ENCODE measurements at places on chromosomes 4 and X.
A peak's percentile ranks its signal among the peaks of the same experiment; 100 is the strongest.

- no peak for DNase-seq
Observed at GRCh38 chr4:8645753-8646124, 53.2 kb downstream of the CPZ start.

GRCh38 chr4:77043507-77044136 lies 32.2 kb downstream of the CCNI start:
- DNase-seq = no peak

DNA sequence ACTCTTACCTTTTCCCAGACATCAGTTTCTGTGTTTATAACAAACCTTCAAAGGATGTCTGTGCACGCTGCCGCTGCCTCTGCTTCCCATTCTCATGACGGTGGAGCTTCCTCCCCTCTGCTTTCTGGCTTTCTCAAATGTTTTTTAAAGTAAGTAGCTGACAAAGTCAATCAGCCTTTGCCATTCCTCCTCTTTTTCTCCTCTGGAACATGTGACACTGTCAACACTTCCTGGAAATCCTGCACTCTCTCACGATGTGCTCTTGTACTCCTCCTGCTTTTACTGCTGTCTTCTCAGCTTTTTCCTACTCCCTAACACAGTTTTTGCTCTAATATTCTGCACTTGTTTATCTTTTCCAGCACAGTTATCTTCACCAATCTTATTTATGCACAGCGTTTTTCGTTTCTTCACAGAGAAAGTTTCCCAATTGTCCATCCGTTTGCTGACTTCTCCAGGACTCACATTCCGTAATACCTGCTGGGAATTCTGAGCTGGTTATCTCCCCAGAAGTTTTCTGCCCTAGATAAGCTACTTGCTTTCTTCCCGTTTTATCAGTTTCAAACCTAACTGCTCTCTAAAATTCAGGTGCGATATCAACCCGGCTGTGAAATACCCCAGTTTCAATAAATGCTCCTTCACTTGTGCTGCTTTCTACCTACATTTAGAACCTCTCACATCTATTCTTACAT lies 465.6 kb upstream of the AGA start:
- DNase-seq = no peak

DNA sequence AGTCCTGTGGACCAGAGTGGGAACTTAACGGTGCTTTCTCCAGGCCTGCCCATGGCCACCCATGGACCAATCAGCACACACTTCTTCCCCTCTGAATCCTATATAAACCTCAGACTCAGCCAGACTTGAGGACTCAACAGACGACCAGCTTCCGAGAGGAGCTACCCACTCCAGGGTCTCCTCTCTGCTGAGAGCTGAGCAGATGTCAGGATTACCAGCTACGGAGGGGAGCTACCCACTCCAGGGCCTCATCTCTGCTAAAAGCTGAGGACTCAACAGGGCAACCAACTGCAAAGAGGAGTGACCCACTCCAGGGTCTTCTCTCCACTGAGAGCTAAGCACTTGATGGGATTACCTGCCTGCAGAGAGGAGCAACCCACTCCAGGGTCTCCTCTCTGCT lies 80.0 kb upstream of the DDX60 start:
- no peak for DNase-seq

DNA sequence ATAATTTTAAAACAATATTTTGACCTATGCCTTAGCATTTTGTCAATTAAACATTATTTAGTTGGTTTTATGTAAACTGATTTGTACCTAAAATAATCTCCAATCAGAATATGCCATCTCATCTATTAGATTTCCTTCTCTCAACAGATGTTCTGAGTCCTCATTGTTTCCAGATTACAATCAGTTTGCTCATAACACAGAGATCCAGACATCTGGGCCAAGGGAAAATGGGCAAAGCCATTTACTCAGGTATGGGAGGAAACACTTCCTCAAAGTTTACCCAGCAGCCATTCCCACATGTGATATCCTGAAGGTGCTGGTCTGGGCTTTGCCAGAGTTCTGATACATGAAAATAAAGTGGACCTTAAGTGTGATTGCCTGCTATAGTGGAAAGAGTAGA lies 217.9 kb upstream of the GPC4 start:
- no peak for DNase-seq

DNA sequence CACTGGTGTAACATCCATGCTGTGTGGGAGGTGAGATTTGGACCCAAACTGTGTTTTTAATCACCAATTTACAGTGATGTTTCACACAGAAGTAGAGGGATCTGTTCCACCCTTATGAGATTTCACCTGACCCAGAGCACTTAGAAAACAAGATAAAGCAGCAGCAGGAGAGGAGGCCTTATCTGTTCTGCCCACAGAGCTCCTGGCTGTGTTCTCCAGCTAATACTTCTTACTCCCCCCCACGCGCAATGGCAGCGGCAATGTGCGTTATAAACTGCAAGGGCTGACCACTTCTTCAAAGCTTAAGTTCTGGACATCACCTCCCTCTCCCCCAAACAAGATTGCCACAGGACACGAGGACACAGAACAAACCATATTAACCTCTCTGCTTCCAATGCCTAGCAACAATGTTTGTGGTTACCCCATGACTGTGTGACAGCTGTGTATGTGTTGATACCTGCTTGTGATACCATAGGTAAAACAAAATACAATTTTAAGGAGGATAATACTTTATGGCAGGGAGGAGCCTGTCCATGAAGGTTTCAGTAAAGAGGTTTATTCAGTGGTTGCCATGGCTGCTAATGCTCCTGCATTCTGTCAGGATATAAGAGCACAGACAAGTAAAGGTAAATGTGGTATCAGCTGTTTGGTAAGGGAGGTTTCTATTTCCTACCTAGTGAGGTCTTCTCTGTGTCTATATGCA lies 210.0 kb downstream of the SOWAHB start:
- DNase-seq = no peak

GRCh38 chr4:108694423-108694822 lies 44.0 kb downstream of the OSTC start:
- no peak for DNase-seq

GRCh38 chr4:103008875-103009729 lies 10.4 kb downstream of the SLC9B1 start:
- DNase-seq = no peak

GRCh38 chr4:185196437-185196836 lies 7.4 kb downstream of the CFAP97 start:
- no peak for DNase-seq

DNA sequence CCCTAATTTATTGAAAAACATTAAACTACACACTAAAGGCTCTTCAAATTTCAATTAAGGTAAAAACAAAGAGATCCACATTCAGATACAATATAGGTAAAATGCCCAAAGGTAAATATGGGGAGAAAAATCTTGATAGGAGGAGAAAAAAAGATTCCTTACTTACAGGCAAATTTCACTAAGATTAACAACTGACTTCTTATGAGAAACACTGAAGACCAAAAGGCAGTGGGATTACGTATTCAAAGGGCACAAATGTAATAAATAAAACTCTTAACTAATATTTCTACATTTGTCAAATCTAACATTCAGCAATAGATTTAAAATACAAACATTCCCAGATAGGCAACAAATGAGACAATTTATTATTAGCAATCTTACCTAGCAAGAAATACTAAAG lies 829.3 kb downstream of the SH3BGRL start:
- DNase-seq = no peak

GRCh38 chrX:31420302-31420701 lies 348.5 kb upstream of the FTHL17 start:
- no peak for DNase-seq

GRCh38 chr4:68570122-68570507 lies 6.0 kb downstream of the UGT2B17 start:
- DNase-seq = no peak

GRCh38 chr4:142035566-142035965 lies 399.2 kb downstream of the IL15 start:
- no peak for DNase-seq

- no peak for DNase-seq
Observed at GRCh38 chr4:7021930-7022664, 21.1 kb upstream of the TADA2B start.

DNA sequence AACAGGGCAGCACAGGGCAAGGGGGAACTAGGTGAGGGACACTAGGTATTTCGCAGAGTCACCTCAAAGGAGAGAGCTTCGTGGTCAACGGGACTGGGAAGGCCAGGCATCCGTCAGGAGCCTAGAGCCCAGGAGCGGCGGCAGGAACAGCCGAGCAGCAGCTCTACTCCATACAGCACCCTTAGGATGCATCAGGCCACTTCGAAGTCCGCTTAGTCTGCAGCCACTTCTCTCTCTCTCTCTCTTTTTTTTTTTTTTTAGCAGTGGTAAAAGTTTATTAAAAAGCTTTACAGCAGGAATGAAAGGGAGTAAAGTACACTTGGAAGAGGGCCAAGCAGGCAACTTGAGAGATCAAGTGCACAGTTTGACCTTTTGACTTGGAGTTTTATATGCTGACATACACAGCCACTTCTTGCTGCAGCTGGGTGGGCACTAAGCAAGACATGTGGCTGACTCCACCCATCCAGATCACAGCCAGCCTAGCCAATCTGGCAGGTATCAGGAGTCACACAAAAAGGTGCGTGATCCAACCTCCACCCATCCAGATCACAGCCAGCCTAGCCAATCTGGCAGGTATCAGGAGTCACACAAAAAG lies 209.7 kb upstream of the RADX start:
- DNase-seq = peak; percentile 29

GRCh38 chr4:39369301-39369700 lies 3.1 kb upstream of the RFC1 start:
- DNase-seq = no peak

DNA sequence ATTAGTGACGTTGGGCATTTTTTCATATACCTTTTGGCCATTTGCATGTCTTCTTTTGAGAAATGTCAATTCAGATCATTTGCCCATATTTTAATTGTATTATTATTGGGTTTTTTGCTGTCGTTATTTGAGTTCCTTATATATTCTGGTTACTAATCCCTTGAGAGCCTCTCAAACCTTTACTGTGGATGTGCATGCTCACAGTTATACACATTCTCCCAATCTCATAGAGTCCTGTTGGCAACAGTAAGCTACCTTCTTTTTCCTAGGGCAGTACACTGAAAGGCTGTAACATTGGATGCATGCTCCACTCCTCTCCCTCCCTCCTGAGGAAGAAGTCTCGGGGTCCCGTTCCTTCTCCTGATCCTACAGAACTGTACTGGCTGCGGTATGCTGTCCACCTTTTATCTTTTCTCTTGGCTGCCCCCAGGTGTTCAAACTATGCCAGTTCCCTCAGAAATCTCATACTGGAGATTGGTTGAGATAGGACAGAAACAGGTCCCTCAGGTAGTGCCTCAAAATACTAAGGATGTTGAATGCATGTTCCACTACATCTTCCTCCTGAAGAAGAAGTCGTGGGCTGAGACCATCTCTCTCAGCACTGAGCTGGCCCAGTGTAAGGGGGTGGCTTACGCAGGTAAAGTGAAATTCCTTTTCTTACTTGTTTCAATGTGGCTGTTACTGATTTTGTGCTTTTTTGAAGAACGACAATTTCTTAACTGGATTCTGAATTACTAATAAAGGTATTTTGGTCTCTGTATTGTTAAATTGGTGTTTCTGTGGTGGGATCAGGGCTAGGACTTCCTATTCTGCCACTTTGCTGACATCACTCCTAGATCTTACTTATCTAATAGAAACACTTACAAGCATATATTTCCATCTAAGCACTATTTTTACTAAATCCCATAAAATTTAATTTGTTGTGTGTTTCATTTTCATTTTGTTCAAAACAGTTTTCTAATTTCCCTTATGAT lies 145.4 kb upstream of the HUWE1 start:
- no peak for DNase-seq

GRCh38 chrX:83145876-83146275 lies 362.2 kb upstream of the POU3F4 start:
- no peak for DNase-seq

- DNase-seq = no peak
Observed at GRCh38 chr4:180792541-180792940, 1450.7 kb upstream of the TENM3 start.

- no peak for DNase-seq
Observed at GRCh38 chr4:48546336-48546735, 56.3 kb downstream of the ZAR1 start.

GRCh38 chr4:184328022-184328736 lies 110.5 kb upstream of the ENPP6 start:
- no peak for DNase-seq

DNA sequence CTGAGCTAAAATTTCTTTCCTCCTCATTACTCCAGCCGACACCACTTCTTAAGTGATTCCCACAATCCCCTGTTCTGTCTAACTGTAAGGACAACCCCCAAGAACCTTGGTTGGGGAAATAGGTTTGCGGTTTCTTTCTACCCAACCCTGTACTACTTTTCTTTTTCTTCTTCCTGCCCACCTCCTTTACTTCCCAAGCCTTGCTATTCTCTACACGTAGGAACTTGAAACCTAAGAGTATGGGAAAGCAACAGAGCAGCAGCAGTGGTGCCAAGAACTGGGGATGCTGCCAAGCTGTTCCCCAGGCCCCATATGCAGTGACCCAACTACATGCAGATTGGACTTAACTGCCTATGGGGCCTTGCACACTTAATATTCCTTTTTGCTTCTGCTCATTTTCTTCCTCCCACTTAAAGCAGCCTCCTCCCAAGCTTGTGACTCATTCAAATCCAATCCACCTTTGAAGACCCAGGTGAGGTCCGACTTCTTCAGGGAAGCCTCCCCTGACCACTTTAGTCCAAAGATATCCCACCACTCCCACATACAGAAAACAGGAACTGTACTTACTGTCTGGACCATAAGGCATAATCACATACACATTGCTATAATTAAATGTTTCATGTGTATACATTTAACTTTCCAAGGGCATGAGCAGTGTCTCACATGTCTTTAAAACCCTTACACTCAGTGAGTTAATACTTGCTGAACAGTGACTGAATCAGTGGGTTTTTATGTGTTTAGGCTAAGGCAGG lies 1.7 kb downstream of the FAM120C start:
- DNase-seq = no peak

- DNase-seq = no peak
Observed at GRCh38 chr4:97015301-97015700, 1128.0 kb downstream of the STPG2 start.

DNA sequence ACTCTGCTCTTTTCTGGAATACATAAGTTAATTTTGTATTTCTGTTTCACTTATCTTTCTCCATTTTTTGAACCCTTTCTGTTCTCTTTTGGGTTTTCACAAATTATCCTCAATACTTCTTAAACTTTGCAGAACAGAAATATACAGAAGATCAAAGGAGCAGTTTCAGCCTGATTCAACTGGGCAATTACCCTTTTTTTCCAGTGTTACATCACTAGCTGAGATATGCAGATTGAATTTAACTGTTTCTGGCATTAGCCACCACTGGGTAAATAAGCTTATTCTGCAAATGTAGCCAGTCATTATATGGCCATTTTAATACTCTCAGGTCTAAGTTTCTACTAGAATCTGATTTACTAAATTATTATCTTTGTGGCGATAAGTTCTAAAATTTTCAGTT lies 66.9 kb upstream of the GRID2 start:
- no peak for DNase-seq

GRCh38 chr4:184448821-184449220 lies 25.5 kb downstream of the IRF2 start:
- DNase-seq = no peak

GRCh38 chr4:78298618-78299017 lies 241.5 kb downstream of the FRAS1 start:
- DNase-seq = no peak

All from stomach (tissue), 19 donors.